ENCODE measurements at places on chromosomes 6 and 20.

DNA sequence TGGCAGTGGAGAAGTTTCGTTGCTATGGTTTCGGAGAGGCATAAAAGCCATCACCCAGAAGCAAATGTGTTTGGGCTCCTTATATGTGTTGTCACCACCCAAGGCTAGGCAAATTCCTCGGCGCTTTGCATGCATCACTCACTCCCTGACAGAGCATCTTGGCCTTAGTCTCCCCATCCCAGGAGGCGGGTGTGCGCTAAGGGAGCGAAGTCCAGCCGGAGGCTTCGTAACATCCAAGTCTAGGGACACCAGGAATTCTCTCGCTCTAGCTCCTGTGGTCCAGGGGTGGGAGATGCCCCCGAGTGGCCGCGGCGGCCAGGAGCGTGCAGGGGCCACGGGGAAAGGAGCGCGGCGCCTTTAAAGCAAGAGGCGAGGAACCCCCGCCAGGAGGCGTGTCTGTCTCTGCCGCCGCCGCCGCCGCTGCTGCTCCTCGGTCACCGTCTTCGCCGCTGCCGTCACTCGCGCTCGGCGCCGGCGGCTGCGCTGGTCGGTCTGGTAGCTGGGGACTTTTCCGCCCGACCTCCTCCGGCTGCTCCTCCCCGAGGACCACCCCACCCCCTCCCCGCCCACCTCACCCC, at the start of gene GRIK2:
Gene GRIK2, plus strand, starts transcription at position 458 of the 578 bp plus-strand sequence.
- peak; percentile 19 for DNase-seq

DNA sequence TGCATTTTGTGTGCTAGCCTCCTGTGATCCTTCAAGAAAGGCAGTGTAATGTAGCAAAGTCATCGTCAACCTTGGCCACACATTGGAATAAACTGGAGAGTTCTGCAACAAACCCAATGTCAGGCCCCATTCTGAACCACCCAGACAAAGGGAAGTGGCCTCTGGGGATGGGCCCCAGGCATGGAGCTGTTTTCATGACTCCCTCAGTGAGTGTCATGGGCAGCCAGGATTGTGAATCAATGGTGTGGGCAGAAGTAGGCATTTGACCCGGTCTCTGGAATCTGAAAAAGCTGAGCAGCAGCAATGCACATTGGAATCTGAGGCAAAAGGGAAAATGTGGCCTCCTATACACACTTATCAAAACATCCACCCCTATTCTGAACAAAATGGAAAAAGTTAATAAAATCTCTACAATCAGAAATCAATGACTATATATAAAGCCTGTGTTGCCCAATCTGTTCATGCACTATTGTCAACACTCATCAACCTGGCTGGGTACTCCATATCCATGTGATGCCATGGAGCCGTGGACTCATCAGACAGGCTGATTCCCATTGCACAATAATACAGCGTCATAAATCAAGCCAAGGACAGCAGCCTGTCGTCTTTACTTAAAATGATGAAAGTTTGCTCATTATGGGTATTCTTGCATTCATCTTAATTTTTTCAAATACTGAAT, 134.9 kb upstream of the STMND1 start:
- no peak for DNase-seq

DNA sequence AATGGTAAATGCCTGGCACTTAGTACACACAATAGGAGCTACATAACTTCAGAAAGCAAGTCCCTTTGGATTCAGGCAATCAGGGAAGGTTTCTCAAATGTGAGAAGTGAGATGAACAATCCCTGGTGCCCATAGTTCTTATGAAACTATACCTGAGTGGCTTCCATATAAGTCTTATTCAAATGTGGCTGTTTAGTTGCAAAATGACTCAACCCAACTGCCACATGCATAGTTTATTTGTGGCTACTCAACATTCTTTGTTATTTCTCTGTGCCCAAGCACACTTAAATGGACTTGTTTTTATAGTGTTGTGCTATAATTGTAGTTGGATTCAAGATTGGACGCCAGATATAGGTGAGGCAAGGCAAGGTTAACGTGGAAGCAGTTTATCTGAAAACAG, 93.7 kb upstream of the ATXN1 start:
- no peak for DNase-seq

DNA sequence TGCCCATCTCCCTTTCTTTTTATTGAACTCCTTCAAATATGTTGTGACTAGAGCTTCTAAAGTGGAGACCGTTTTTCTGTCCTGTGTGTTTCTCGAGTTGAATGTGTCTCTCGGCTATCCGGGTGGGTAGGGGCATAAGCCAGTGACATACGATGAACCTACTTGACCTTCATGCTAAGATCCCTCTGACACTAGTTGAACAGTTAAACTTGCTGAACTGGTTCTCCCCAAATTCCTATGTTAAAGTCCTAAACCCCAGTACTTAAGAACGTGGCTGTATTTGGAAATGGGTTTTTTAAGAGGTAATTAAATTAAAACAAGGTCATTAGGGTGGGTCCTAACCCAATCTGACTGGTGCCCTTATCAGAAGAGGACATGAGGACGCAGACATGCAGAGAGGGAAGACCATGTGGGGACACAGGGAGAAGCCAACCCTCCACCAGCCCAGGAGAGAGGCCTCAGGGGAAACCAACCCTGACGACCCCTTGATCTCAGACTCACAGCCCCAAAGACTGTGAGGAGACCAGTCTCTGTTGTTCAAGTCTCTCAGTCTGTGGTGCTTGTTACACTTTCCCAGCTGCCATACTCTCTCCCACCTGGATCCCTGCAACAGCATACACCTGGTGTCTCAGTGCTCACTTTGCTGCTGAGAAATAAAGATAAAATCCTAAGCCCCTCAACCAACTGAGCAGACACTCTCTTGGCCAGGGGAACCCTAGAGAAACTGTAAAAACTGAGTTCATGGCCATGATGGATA, 208.4 kb downstream of the MYLK4 start:
- DNase-seq: no peak

- no peak for DNase-seq
These were observed 25.0 kb downstream of the KCNK15 start for GRCh38 chr20:44770484-44771171.

GRCh38 chr6:13250703-13251102, 77.6 kb downstream of the TBC1D7 start:
- no peak for DNase-seq

GRCh38 chr20:49824206-49824605, 11.6 kb downstream of the SLC9A8 start:
- no peak for DNase-seq

DNA sequence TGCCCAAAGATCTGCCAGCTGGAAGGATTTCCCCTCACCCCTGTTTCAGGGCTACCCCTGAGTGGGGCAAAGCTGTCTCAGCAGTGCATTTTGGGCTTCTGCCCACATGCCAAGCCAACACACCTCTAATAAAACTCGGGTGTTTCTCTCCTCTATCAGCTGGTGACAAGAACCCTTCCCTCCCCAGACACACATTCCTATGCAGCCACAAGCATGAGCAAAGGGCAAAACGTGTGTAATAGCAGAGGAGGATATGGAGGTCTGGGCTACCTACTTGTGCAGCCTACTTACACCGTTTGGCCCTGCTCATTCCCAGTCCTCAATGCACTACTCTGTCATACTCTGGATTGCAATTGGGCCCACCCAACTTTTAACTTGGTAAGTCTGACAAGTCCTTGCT, 101.3 kb downstream of the IYD start:
- DNase-seq: no peak
